ENCODE measurements at places on chromosomes 5 and 9.

- DNase-seq = peak; percentile 36
These were observed 60.1 kb downstream of the RGS3 start for GRCh38 chr9:113523421-113524141.

DNA sequence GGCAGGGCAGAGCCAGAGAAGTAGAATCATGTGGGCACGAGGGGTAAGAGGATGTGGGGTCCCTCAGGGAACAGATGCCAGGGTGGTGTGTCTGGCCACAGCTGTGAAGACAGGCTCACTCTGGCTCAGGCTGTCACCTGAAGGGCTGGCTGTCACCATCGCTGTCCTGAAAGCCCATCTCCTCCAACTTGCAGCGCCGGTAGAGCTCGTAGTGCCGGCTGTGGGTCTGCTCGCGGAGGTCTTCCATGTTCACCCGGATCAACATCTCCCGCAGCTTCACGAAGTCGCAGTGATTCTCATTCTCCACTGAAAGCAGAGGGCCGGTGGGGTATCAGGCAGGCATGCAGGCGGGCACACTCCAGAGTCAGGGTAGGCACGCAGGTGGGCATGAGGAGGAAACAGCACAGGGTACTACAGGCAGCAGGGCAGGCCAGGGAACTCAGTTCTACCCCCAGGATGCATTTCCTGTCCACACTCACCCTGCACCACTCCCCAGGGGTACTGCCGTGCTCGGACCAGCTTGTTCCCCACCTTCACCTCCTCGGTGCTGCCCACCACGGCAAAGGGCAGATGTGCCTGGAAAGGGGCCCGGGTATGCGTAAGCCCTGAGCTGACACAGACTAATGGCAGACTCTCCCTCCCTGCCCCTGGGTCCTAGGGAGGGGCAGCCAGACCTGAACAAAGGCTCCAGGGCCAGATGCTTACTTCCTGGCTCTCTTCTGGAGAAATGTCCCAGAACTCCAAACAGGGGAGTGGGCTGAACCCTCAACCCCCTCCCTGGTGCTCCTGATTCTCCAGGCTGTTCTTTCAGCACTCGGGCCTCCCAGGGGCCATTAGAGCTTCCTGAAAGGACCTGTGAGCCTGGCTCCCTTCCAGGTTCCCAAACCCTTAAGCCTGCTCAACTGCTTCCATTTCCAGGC lies 14.4 kb downstream of the CCNI2 start:
- no peak for DNase-seq

DNA sequence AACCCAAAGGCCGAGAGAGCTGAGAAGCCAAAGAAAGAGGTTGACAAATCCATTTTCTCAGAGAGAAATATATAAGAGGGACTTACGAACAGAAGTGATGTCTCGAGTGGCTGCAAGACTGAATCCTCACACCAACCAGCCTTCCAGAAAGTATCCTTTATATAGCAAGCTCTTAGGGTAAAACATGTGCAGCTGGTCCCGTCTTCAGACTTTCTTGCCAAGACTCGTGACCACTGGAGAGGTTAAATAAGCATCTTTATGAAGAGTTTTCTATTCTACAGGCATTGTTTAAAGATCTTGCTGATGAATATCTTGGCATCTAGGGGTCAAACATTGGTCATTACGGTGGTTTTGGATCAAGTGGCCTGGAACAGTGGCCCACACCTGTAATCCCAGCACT lies 16.9 kb upstream of the SLC22A4 start:
- no peak for DNase-seq

DNA sequence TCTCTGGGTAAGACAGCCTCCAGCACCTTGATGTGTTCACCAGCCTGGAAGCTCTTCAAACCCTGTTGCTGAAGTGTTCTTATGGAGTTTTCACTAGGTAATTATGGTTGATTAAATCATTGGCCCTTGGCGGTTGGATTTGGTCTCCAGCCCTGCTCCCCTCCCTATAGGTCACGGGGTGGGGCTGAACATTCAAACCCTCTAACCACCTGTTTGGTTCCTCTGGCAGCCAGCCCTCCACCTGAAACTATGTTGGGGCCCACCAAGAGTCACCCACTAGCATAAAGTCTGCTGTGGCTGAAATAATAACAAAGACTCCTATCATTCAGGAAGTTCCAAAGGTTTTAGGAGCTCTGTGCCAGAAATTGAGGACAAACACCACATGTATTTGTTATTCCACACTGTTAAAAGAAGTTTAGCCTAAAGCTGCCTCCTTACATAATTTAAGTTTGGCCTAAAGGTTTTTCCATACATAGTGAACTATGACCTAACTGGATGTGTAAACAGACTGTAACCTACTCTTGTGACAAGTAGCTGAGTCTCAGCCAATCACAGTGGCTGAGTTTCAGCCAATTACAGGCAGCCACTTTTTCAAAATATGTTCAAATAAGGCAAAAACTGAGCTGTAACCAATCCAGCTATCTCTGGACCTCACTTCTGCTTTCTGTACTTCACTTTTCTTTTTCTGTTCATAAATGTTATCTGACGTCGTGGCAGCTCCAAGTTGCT lies 34.8 kb downstream of the TMEM252 start:
- no peak for DNase-seq

DNA sequence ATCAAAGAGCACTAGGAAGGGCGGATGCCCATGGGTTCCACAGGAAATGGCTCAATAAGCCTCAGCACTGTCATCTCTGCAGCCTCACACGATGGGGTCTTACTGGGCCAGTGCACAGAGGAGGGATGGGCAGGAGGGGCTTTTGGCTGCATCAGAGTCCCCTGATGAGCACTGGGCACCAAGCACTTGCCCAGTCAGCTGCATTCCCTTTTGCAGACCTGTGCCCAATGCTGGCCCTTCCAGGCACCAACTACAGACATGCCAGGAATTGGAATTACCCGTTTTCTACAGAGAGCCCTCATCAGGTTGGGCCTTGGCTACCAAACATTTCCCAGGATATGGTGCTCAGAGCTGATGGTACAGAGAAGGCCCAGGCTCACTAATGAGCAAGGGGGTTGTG lies 182.5 kb downstream of the HSPA4 start:
- no peak for DNase-seq

DNA sequence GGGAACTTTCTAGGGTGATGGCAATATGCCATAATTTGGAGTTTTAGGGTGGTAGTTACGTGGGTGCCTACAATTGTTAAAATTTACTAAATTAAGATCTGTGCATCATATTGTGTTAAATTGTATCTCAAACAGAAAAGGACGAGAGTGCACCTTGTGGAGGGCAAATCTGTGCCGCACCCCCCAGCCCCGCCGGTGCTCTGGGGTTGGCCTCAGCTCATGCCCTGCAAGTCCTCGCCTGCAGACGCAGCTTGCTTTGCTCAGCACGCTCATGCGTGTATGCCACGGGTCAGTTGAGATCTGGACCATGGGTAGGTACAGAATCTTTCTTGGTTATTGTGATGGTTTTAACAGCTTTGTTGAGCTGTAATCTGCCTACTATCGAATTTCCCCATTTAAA lies 33.7 kb upstream of the FCN1 start:
- no peak for DNase-seq

DNA sequence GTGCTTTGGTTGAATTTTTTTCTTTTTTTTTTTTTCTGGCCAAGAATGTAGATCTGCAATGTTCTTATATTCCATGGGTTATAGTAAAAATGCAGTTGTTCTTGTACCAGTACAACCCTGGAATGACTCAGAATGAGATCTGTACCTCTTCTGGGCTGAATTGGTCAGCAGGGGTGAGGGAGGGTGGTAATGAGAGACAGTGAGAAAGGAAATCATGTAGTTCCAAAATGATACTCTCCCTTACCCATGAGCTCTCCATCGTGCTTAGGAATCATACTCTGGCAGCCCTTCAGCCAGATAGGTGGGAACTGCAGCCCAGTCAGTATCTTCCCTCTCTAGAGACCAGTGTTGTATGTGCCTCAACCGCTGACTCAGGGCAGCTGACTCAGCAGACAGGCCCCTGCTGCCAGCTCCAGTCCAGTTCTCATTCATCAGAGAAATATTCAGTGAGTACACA lies 2.1 kb upstream of the GLIS3 start:
- no peak for DNase-seq

DNA sequence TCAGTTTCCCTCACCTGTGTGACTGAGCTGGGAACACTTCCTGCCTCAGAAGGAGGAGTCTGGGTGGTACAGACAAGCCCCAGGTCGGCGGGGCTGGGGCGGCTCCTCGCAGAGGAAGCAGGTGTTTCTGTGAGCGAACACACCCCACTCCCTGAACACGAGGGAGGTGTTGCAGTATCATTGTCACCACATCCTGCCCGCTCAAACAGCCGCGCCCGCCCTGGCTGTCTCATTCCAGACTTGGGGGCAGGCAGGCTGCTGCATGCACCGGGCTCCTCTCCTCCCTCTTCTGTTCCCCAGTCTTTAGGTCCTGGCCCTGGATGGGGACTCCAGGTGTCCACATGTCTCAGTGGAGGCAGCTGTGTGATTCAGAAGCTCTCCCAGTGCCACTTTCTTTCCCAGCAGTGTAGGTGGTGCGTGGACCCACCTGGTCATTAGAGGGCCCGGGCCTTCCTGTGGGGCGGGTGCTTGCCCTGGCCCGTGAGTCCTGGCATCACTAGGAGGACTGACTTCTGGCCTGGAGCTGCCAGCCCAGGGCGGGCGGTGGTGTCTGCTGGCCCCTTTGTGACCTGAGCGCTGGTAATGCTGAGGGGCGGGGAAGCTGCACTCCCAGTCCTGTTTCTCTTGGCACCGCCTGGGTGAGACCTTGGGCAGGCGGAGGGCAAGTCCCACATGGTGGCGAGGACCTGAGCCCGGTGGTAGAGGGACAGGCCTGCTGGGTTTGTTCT lies 18.3 kb upstream of the PHYHD1 start:
- DNase-seq = peak; percentile 70

- DNase-seq = no peak
These were observed 19.7 kb upstream of the SLC6A19 start for GRCh38 chr5:1181451-1182359.

- no peak for DNase-seq
These were observed 2.0 kb downstream of the ERBIN start for GRCh38 chr5:65928322-65928752.

- DNase-seq = no peak
These were observed 69.9 kb downstream of the CYFIP2 start for GRCh38 chr5:157335534-157336422.

- no peak for DNase-seq
These were observed 15.8 kb upstream of the HMHB1 start for GRCh38 chr5:143796125-143796524.

GRCh38 chr9:23563517-23563916 lies 262.5 kb downstream of the ELAVL2 start:
- DNase-seq = no peak

DNA sequence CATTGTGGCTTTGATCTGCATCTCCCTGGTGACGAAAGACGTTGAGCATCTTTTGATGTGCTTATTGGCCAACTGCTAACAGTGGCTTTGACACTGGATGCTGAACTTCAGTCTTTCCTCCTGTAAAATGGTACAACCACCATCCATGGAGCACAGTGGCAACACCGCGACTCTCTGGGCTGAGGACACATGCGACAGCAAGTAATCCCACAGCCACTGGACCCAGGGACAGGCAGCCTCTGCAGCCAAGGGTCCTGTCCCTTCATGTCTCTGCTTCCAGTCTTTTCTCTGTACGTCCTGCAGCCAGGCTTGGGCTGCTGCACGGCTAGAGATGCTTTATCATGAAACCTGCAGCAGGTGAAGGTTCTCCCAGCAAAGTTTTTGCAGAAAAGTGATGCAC lies 83.5 kb downstream of the DAP start:
- DNase-seq = no peak

GRCh38 chr5:167723254-167723871 lies 568.1 kb upstream of the WWC1 start:
- DNase-seq = no peak

- DNase-seq = no peak
These were observed 289.3 kb upstream of the WWC1 start for GRCh38 chr5:168002116-168002515.

GRCh38 chr5:6359555-6360322 lies 18.6 kb downstream of the MED10 start:
- no peak for DNase-seq

DNA sequence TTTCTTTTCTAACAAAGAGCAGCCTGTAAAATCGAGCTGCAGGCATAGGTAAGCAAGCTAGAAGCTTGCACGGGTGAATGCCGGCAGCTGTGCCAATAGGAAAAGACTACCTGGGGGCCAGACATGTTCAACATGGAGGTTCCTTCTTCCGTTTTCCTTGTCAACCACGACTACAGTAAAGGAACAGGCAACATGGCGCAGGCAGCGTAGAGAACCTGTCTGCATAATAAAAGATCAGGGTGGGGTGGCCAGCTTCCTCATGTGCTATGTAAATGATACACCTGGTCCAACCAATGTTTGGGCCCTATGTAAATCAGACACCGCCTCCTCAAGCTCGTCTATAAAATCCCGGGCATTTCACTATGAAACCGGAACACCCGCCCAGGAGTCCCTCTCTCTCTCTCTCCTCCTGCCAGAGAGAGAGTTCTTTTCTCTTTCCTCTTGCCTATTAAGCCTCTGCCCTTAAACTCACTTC lies 103.8 kb upstream of the LIFR start:
- DNase-seq = no peak

GRCh38 chr5:56686337-56687195 lies 128.8 kb upstream of the MAP3K1 start:
- DNase-seq = no peak

DNA sequence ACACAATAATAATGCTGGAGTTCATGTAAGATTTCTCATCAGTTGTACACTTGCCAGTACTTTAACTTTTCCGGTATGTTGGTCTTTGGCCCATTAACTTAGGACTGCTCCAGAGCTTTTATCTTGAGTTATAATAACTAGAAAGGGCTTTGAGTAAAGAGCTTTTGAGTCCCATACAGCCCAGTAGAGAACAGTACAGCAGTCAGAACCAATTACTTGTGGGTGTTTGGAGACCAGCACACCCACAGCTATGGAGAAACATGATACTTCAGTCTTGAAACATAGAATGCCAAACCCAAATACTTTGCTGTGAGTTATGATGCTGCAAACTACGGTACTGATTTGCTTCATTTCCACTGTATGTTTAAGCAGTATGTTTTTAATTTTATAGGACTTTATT lies 374.3 kb downstream of the CCDC171 start:
- no peak for DNase-seq

GRCh38 chr5:132266836-132267160 lies 9.3 kb downstream of the PDLIM4 start:
- DNase-seq = no peak

DNA sequence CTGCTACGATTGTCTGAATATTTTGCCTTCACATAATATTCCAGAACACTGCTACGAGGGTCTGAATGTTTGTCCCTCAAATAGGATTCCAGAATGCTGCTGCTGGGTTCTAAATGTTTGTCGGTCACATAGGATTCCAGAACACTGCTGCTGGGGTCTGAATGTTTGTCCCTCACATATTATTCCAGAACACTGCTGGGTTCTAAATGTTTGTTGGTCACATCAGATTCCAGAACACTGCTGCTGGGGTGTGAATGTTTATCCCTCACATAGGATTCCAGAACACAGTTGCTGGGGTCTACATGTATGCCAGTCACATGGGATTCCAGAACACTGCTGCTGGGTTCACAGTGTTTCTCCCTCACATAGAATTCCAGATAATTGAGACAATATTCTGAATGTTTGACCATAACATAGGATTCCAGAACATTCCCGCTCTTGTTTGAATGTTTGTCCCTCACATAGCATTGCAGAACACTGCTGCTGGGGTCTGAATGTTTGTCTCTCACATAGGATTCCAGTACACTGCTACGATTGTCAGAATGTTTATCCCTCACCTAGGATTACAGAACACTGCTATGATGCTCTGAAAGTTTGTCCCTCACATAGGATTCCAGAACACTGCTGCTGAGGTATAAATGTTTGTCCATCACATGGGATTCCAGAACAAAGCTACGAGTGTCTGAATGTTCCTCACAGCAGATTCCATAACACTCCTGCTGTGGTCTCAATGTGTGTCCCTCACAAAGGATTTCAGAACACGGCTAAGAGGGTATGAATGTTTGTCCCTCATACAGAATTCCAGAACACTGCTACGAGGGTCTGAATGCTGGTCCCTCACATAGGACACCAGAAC lies 201.8 kb downstream of the FOXD4L6 start:
- no peak for DNase-seq

Data from stimulated activated CD4-positive, alpha-beta T cell treated with anti-CD3 and anti-CD28 coated beads, Interleukin-1b, Interleukin-23, amount 100 ng/mL, for 1 hour (primary cell).